Activated CD8-positive, alpha-beta memory T cell treated with anti-CD3 and anti-CD28 coated beads for 1 hour (primary cell): ENCODE measurements at places on chromosomes 5 and 9.

GRCh38 chr5:158995694-158996173, 104.0 kb downstream of the EBF1 start:
- DNase-seq: no peak

- DNase-seq: no peak
Measured at GRCh38 chr5:111518777-111519176, 6.4 kb upstream of the STARD4 start.

GRCh38 chr5:102801371-102801770, 46.3 kb downstream of the PAM start:
- DNase-seq: no peak

DNA sequence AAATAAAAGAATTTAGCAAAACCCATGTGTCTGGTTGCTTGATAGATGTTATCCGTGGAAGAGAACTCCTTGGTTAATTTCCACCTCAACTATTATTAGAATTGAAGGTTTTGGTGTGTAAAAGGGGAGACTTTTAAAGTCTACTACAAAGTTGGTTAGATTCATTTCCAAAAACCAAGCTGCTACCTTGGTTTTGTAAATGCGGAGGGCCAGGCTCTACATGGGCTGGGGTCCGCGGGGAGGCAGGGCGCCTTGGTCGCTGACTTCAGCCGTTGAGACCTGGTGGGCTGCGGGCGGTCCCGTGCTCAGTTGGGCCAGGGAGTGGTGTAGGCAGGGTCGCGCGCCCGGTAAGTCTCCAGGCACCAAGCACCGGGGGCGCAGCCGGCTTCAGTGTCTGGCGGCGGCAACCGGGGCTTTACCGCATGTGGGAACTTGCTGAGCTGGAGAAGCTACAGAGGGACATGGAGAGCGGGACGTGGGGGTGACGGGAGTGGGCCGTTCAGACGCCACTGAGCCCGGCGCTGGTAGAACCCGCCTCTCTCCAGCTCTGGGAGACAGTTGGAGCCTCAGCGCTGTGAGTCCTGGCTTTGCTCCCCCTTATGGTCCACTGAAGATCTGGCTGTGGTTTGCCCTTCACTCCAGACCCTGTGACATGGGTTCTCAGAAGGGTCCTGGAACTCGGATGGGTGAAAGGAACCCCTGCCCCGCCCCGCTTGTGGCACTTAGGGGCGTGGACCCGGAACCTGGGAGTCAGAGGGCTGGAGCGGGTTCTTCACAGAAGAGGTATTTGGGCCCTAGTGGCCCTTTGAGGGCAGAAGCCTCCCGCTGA, 11.8 kb downstream of the NR2F1 start:
- DNase-seq: no peak

DNA sequence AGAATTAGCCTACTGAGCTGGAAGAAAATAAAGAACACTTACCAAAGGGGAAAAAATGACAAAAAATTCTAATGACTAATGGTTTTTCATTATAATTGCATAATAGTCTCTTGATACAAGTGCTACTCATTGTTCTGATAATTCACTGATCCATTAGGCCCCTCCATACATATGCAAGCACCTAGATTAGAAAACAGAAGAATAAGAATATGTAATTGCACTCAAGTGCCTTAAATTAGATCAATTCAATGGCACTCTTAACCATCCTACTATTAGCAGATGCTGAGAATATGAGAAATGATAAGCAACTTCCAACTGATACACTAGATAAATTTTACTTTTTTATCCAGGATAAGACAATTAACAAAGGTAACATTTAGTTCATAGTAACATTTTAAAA, 440.9 kb upstream of the C9orf72 start:
- DNase-seq: no peak

- no peak for DNase-seq
Measured at GRCh38 chr5:63085561-63085960, 506.9 kb downstream of the LRRC70 start.

GRCh38 chr5:68576805-68577204, 361.2 kb downstream of the PIK3R1 start:
- DNase-seq: no peak

- no peak for DNase-seq
Measured at GRCh38 chr9:76395381-76395780, 1.2 kb upstream of the RFK start.

GRCh38 chr5:65766781-65767180, 44.8 kb downstream of the NLN start:
- no peak for DNase-seq

DNA sequence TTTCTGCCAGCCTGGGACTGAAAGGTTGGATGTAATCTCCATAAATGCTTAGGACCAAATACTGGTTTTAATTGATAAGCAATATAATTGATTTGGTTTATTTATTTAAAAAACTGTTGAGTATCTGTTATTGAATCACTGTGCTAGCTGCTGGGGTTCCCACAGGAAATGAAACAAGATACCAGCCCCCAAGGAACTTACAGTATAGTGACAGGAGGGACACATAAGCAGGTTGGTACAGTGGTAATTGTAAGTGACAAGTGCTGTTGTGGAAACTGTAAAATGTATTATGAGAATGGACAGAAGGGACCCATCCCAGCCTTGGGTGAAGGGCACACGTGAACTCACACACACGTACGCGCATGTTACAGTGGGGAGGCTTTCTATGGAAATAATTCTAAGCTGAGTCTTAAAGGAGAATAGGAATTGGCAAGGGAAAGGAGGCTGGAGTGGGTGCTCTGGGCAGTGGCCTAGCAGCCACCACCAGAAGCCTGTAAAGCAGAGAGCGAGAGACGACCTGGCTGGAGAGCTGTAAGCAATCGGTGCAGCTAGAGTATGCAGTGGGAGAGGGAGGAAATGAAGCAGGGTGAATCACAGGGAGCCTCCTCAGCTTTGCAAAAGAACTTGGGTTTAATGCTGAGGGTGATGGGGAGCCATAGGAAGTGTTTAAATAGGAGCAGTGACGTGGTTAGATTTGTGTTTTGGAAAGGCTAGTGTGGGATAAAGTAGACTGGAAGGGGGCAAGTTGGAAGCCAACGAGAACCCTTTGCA, 39.3 kb downstream of the GLRA1 start:
- no peak for DNase-seq

DNA sequence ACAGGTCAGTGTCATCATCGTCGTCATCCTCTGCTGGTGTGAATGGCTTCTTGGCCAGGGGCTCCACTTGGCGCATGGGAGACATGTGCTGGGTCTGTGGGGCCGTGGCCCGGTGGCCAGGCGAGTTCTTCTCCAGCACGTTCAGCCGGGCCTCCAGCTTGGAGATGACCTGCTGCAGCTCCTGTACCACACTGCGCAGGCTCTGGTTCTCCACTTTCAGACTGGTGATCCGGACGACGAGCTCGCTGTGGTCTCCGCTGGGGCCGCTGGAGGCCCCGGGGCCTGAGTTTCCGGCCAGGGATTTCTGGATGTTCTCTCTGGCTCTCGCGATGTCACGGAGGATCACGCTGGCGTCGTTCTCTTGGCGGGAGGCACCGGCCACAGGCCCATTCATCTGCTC, 40.6 kb downstream of the ZNF484 start:
- no peak for DNase-seq

DNA sequence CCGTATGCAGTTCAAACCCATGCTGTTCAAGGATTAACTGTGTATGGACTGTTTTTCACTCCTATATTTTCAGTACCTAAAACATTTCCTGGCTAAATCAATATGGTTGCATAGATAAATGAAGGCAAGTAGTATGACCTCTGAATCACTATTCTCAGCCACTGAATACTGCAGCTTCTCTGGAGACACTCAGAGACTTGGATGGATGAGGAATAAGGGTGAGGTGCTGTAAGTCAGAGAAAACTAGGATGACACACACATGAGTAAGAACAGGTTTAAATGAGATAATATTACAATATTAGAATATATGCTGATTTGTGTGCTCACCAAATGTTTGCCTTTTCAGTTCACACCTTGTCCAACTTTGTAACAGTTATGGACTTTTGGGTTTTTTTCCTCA, 26.0 kb upstream of the ANXA1 start:
- no peak for DNase-seq

DNA sequence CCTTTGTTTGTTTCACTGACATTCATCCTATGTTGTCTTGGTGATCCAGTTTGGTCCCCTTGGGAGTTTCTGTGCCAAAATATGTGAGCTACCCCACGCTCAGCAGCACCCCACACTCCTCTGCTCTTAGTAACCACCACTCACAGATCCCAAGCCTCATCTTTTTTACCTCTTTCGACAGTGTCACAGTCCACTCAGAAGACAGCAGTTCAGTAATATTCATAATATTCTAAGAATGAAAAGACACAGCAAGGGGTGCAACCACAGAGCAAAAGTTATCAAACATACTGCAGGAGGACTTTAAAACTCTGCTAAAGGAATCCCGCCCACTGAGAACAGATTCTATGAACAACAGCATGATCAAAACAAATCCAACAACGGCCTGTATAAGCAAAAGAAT, 28.2 kb downstream of the RNF130 start:
- DNase-seq: no peak

- no peak for DNase-seq
Measured at GRCh38 chr5:112576298-112576925, 157.3 kb upstream of the EPB41L4A start.

GRCh38 chr5:134178096-134178419, 1.3 kb upstream of the SKP1 start:
- DNase-seq: no peak

DNA sequence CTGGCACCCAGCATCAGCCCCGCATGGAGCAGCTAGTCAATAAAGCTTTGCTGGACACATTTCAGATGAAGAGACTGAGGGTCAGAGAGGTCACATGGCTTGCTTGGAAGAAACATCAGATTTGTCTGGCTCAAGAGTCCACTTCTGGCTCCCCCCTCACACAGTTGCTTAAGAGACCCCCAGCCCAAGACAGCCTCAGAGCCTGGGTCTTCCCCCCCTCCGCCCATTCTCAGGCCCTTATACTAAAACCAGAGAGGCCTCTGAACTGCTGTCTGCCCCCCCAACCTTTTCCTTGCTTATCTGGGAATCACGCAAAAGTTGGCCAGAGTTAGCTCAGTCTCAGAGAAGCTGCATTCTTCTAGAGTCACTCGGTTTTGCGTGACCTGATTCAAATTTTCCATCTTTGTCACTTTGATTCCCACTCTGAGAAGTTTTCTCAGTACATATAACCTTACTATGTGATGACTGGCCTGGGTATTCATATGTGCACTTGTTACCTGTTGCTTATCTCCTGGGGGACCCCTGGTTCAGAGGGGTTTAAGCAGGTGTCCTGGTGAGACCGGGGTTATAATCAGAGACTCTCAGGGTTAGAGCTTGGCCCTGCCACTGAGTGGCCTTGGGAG, 145.4 kb upstream of the IER5L start:
- DNase-seq: no peak

DNA sequence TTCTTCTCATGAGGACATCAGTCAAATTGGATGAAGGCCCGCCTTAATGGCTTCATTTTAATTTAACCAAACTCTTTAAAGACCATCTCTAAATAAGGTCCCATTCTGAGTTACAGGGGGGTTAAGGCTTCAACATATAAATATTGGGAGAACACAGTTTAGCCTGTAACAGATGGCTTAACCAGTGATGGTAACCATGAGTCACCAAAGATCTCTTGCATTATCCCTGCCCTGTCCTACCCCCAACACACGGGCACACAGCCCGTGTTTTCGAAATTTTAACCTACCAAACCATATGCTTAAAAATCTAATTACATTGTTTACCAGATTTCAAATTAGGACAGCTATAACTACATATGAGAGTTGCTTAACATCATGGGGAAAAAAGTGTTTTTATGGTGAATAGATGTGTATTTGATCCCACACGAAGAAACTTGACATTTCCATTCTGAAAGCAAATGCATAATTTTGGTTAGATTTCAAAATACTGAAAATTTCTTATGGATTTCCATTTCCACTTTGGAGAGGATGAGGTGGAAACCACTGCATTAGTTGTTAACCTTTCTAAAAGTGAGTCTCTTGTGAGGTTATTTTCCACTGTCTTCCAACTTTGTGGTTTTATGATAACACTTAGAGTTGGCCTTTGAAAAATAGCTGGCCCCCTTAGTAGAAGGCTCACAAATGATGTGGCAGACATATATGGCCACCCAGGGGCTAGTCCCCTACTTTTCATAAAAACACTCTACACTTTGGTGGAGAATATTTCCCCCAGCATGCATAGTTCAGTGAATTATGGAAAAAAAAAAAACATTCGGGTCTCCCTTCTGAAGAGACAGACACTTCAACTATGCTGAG, 849.3 kb downstream of the TLE1 start:
- no peak for DNase-seq

- no peak for DNase-seq
Measured at GRCh38 chr5:145340099-145340498, 495.0 kb downstream of the PRELID2 start.

GRCh38 chr5:27172693-27173092, 134.3 kb upstream of the CDH9 start:
- DNase-seq: no peak

DNA sequence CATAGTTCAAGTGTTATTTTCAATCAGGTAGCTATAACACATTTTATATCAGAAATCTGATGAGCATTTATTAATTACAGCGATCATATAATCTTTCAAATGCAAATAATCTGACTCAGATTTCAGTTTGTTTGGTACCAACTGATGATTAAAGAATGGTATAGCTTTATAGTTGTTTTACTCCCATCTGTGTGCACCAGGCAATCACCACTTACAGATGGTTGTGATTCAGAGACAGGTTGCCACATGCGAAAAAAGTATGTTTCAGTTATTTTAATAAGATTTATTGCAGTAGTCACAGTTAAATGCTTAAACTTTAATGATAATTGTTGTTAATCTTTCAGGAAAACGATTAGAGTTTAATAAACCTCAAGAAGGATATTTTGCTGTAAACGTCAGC, 155.1 kb upstream of the ARRDC3 start:
- no peak for DNase-seq

DNA sequence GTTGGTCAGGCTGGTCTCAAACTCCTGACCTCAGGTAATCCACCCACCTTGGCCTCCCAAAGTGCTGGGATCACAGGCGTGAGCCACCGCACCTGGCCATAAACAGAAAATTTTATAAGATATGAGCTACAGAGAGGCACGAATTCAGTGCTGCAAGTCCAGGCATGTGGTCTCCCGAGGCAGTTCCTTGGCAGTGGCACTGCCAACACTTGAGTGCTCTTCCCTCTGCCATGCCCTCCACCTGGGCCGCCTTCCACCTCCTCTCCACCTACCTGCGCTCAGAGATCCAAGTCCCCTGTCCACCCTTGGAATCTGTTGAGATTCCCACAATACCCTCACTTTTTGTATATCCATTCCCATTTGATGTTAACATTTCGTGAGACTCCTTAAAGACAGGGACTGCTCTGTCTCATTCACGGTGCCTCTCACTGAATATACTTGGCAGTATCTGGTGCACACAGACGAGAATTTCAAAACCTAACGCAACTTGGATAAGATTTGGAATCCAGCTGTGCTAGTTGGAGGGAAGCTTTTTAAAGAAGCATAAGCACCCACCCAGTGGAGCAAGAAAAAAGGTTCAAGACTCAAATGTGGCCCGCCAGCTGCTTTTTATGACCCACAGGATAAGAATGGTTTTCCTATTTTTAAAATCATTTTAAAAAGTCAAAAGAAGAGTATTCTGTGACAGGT, 68.3 kb downstream of the DCP2 start:
- DNase-seq: no peak

- no peak for DNase-seq
Measured at GRCh38 chr5:39657943-39658342, 233.2 kb upstream of the DAB2 start.

GRCh38 chr5:81086881-81087281, 126.7 kb downstream of the RASGRF2 start:
- DNase-seq: no peak
